ENCODE measurements at places on chromosomes 7 and 10.

- no peak for DNase-seq
These were observed 93.1 kb downstream of the AUTS2 start for GRCh38 chr7:69691327-69691726.

DNA sequence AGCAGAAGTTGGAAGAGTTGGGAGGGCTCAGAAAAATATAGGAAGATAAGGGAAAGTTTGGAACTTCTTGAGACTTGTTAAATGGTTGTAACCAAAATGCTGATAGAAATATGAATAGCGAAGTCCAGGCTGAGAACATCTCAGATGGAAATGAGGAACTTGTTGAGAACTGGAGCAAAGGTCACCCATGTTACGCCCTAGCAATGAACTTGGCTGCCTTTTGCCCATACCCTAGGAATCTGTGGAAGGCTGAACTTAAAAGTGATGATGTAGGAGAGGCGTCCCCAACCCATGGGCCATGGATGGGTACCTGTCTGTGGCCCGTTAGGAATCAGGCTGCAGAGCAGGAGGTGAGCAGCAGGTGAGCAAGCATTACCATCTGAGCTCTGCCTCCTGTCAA lies 347.8 kb downstream of the ARL4A start:
- DNase-seq, result no peak

DNA sequence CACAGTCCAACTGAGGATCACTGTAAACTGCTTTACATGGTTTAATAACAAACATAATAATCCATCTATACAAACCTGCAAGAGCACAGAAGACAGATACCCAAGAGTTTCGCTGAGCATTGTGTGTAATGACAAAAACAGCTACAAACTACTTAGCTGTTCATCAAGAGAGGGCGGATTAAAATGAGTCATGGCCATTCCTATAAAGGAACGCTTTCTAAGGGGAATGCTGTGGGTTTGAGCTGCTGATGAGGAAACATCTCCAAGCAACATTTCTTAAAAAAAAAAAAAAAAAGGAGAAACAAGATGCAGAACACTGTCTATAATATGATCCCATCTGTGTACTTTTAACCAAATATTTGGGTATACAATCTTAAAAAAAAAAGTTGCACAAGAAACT lies 33.8 kb downstream of the VOPP1 start:
- no peak for DNase-seq

- DNase-seq, result no peak
These were observed 8.8 kb downstream of the TMEM120A start for GRCh38 chr7:75985518-75986146.

DNA sequence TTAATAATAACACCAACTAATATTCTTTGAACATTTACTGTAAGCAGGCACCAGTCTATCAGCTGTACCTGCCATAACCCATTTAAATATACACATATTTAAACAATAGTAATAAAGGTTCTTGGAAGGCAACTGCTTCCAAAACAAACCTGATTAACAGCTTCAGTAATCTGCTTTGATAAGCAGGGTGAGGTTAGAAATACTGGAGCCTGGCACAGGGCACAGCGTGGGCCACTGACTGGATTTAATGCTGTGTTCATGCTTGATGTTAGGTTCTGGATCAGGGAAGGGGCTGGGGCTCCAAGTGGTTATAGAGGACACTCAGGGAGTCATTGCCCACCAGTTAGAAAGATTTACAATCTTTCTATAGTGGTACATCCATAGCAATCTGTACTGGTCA lies 10.9 kb upstream of the C10orf120 start:
- DNase-seq, result no peak
